ENCODE measurements at places on chromosomes 5 and 9.

DNA sequence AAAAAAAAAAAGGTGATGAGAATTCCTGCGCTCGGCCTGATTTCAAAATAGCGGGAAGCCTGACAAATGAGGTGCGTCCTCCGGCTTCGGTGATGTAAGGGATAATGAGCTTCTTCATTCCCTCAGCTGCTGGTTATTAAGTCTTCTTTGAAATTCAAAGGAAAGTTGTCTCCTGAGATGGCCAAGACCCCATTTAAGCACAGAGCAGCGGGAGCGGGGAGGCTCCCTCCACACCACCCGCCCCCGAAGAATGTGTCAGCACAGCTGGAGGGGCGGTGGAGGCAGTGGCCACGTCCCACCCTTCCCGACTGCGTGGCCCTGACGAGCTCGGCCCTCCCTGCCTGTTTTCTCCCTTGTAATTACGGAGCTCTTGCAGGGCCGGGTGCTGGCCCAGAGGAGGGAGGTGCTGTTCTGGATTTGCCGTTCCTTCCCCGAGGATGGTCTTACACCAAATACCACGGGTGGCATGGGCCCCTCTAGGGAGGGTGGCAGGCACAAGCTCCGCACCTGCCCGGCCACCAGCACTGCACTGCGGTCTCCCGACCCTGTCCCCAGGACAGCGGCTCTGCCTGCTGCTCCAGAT is 31.0 kb downstream of the SLC9A3 start:
- DNase-seq = no peak

- no peak for DNase-seq
Measured at GRCh38 chr9:94867842-94868312, 141.4 kb downstream of the AOPEP start.

- DNase-seq = no peak
Measured at GRCh38 chr9:133461975-133462374, 2.2 kb downstream of the CACFD1 start.

DNA sequence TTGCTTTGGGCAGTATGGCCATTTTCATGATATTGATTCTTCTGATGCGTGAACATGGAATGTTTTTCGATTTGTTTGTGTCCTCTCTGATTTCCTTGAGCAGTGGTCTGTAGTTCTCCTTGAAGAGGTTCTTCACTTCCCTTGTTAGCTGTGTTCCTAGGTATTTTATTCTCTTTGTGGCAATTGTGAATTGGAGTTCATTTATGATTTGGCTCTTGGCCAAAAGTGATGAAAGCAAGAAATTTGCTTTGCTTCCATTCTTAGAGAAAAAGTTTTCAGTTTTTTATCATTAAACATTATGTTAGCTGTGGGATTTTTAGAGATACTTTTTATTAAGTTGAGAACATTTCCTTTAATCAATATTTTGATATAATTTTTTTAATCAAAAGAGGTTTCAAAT is 203.5 kb downstream of the TAF11L14 start:
- no peak for DNase-seq

Measured in GM10248 (cell line).